NCI-H1092 treated with DMSO at 0.1 percent for 48 hours (cell line): ENCODE measurements at places on chromosomes 11 and 22.

GRCh38 chr11:41784513-41785335, 325.3 kb upstream of the LRRC4C start:
- no peak for DNase-seq

GRCh38 chr11:13280092-13280722, 2.6 kb downstream of the BMAL1 start:
- no peak for DNase-seq

DNA sequence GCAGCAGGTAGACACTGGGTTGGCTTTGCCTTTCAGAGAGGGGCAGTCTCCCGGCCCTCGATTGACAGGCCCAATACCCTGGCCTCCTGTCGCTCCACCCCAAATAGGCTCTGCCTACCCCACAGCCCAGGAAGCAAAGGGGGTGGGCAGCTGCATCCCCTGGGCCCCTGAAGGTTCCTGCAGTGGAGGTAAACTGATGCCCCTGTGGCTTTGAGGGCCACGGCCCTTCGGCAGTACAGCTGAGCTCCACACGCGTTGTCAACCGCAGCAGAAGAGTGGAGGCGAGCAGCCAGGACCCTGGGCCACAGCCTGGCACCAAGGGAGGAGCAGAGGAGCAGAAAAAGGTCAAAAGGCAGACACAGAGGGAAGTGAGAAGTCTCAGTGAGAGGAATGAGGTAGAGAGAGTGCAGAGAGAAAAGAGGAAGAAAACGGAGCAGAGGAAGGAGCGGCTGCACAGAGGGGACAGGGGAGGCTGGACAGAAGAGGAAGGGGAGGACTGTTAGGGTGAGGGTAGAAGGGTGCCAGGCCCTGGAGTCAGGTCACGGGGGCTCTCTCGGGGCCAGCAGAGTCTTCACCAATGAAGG, 64.0 kb downstream of the SLC22A12 start:
- no peak for DNase-seq

DNA sequence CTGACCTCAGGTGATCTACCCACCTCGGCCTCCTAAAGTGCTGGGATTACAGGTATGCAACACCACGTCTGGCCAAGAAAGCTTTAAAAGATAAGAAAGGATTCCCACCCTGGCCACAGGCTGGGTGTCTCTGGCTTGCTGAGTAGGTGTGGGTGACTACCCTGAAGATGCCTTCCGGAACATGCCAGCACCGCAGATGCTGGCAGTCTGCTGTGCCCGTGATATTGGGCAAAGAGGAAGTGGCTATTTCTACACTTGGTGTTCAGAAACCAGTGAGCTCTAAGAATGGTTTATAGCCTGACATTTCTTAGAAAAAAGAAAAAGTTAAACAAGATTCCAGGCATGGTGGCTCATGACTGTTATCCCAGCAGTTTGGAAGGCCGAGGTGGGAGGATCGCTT, 6.1 kb downstream of the MRPL11 start:
- no peak for DNase-seq

GRCh38 chr11:72981080-72981479, 161.0 kb downstream of the FCHSD2 start:
- no peak for DNase-seq

GRCh38 chr22:33898121-33898520, 22.2 kb downstream of the LARGE1 start:
- no peak for DNase-seq

DNA sequence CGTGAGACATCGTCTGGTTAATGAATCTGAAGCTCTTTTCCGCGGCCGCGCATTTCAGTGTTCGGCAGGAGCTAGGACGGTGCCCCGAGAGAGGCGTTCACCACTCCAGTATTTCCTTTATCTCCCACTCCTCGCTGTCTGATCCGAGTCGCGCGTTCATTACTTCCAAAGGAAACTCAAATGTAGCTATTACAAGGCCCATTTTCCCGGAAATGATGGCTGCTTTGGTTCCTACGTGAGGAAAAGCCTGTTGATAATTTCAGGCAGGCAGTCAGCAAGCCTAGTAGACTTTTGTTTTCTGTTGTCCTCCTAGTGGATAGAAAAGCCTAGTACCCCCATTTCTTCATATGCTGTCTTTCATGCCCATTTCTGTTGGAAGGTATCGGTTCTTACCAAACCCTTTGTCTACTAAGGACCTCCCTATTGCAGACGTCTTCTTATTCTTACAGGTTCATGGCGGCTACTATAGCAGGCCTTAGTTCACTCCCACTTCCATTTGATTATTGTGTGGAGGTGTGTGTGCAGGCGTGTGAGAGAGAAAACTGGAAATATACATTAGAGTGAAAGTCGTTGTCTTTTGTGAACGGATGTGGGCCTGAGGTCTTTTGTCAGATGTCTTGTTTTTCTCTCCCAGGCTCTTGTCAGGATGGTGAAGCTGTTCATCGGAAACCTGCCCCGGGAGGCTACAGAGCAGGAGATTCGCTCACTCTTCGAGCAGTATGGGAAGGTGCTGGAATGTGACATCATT, 737 bp downstream of the RBM4 start:
- DNase-seq: peak; percentile 53
